ENCODE measurements at places on chromosomes 6 and 20.

DNA sequence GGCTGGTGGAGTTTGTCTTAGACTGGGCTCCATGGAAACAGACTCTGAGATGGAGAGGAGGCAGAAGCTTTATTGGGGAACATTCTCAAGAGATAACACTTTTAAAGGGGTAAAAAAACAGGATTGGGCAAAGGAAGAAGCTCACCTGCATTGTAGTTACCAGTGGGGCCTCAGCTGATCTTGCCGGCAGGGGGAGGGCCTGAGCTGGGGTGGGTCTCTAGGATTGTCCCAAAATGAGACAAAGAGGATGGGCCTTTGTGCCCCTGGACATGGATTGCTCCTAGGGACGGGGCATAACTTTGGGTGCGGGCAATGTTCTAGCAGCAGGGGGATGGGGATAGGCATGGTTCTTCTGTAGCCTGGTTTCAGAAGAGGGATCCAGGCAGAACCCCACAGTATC is 12.5 kb downstream of the SGK2 start:
- no peak for DNase-seq

- DNase-seq, result no peak
Measured at GRCh38 chr6:72132427-72132826, 246.1 kb downstream of the RIMS1 start.

DNA sequence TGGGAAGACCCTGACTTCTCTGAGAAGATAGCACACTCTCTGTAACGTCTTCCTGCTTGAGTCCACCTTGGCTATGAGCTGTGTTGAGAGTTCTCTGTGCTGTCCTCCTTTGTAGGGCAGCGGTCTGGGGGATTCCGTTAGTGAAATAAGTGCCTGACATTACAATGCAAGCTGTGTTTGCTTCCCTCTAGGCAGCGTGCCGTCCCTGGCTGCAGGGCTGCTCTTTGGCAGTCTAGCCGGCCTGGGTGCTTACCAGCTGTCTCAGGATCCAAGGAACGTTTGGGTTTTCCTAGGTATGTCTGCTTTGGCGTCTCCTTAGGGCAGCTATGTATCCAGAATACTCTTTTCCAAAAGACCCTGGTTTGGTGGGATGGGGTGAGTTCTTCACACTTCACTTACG is 2.8 kb downstream of the TMEM14C start:
- DNase-seq, result no peak

- DNase-seq, result no peak
Measured at GRCh38 chr6:62797190-62797589, 414.1 kb upstream of the FKBP1C start.

DNA sequence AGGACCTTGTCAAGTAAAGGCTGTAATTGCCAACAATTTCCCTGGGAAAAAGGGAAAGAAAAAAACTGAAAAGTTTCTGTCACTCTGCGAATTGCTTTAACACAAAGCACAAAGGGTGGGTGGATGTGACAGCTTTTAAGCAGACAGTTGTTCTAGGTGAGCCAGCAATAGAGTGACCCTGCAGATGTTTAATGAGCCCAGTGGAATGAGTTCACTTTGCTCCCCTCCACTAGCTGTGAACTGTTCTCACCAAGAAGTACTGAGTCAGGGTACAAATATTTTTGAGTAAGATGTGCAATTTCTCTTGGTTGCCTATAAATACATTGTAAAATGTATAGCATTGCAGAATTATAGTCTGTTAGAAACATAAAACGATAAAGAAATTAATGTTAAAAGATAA is 26.2 kb upstream of the LRRC1 start:
- DNase-seq, result no peak

- no peak for DNase-seq
Measured at GRCh38 chr6:109373331-109373730, 8.9 kb downstream of the CD164 start.

GRCh38 chr6:103105686-103106085 is 1712.2 kb downstream of the GRIK2 start:
- no peak for DNase-seq

- DNase-seq, result no peak
Measured at GRCh38 chr6:25925876-25926275, 4.6 kb downstream of the SLC17A2 start.

DNA sequence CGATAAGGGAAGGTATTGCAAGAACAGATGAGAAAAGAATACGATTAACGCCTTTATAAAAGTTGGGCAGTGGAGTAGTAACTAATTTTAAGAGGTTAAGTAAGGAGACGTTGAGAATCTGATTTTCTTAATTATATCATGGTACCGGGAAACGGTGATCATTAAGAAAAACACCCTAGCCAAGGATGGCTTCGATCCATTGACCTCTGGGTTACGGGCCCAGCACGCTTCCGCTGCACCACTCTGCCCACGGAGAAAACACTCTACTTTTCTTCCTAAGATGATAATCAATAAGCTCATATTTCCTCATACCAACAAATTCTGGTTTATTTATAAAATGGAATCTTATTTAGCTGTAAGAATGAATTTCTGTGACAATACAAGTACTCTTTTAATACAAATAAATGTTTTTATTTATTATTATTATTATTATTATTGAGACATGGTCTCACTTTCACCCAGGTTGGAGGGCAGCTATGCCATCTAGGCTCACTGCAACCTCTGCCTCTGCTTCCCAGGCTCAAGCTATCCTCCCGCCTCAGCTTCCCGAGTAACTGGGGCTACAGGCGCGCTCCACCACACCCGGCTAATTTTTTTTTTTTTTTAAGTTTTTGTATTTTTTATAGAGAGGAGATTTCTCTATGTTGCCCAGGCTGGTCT is 8.3 kb downstream of the POM121L2 start:
- no peak for DNase-seq

DNA sequence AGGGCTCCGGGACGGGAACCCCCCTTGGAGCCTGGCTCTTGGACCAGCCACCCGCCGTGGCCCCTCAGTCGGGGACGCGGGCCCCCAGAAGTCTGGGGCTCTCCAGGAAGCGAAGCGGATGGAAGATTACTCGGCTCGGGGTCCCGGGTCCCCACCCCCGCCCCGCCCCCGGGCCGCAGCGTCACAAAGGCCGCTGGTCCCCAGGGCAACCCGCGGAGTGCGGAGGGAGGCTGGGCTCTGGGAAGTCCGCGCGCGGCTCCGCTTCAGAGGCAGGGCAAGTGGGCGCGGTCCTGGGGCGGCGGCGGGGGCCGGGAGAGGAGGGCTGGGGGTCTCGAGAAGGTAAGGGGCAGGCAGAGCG is at the start of gene FNDC11:
FNDC11 (plus strand) TSS at position 227 of the 358 bp plus-strand sequence. CDS start 1,505 bp downstream, outside the sequence.
- no peak for DNase-seq

- DNase-seq, result no peak
Measured at GRCh38 chr6:144534180-144534579, 249.0 kb downstream of the UTRN start.

GRCh38 chr20:53129563-53129962 is 157.4 kb downstream of the TSHZ2 start:
- DNase-seq, result no peak

DNA sequence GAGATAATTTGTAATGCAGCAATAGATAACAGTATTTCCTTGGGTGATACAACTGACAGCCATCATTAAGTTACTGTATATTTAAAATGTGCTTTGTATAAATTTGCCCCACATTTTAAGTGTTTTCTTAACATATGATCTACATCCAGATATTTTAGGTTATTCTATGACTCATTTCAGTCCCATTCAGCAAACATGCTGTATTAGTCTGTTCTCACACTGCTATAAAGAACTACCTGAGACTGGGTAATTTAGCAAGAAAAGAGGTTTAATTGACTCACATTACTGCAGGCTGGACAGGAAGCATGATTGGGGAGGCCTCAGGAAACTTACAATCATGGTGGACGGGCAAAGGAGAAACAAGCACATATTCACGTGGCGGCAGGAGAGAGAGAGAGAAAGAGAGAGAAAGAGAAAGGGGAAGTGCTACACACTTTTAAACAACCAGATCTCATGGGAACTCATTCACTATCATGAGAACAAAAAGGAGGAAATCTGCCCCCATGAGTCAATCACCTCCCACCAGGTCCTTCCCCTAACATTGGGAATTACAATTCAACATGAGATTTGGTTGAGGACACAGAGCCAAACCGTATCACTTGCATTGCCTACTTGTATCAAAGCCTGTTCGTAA is 9.6 kb upstream of the CHD6 start:
- no peak for DNase-seq

- DNase-seq, result no peak
Measured at GRCh38 chr6:12450467-12450866, 160.3 kb downstream of the EDN1 start.

DNA sequence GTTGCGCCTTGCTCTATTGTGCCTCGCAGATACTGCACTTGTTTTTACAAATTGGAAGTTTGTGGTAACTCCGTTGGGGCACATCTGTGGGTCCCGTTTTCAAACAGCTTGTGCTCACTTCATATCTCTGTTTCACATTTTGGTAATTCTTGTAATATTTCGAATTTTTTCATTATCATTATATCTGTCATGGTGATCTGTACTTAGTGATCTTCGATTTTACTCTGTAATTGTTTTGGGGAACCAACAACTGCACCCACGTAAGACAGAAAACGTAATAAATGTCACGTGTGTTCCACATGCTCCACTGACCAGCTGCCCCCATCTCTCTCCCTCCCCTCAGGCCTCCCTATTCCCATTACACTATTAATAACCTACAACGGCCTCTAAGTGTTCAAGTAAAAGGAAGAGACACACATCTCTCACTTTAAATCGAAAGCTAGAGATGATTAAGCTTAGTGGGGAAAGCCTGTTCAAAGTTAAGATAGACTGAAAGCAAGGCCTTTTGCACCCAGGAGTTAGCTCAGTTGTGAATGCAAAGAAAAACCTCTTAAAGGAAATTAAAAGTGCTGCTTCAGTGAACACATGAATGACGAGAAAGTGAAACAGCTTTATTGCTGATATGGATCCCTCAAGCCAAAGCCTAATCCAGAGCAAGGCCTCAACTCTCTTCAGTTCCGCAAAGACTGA is 26.9 kb downstream of the TTLL2 start:
- no peak for DNase-seq

GRCh38 chr20:51400051-51400926 is 142.2 kb downstream of the NFATC2 start:
- DNase-seq, result no peak

DNA sequence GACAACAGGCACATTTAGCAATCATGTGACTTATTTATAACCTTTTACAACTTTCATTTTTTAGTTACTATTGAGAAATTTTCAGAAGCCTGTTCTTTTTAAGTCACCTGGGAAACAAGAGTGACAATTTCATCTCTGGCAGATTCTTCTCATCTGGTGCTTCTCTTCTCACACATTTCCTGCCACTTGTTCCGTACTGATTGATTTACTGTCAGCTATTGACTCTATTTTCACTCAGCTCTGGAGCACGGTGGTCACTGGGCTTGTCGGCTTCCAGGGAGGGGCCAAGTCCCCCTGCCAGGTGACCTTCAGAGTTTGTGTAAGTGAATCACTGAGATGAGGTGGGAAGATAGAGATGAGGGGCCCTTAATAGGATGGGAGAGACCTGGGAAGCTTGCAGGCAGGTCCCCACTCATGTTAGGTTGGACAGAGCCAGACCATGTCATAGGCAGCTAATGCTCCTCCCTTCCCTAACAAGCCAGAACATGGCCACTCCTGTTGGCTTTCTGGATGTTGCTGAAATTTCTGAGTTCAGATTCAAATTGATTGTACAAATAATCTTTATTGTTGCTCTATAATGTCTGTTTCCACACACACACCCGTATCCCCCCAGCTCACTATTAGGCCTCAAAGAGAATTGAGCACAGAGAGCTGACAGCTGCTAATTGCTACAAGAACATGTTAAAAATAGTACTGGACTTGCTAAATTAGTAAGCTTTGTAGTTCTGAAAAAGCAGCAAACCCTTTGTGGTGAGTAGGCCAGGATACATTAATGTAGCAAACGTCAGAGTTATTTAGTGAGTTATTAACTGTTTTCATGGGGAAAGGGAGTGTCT is 13.3 kb downstream of the DUSP22 start:
- no peak for DNase-seq

DNA sequence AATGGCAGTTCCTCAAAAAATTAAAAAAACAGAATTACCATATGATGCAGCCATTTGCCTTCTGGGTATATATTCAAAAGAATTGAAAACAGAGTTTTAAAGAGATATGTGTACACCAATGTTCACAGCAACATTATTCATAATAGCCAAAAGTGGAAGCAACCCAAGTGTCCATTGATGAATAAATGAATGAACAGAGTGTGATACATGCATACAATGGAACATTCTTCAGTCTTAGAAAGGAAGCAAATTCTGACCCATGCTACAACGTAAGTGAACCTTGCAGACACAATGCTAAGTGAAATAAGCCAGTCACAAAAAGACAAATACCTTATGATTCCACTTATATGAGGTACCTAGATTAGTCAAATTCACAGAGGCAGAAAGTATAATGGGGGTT is 34.7 kb upstream of the YWHAB start:
- no peak for DNase-seq

DNA sequence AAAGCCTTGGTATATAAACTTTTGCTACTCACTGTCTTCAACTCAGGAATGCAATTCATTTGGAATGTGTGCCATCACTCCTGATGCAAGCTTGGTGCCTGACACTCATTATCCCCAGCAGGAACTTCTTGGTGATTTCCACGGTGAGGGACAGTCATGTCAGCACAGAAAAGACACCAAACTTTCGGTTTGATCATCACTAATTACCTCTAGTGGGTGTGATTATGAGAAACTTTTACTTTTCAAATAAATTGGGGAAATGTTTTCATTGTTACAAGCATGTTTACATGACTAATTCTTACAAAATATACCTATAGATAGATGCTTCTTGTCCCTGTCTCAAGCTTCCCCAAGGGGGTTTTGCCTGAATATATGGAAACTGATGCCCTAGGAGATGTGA is 40.9 kb downstream of the RPP40 start:
- DNase-seq, result no peak

GRCh38 chr20:21270806-21271205 is 32.3 kb upstream of the XRN2 start:
- DNase-seq, result no peak

GRCh38 chr6:43871284-43871683 is 101.3 kb downstream of the VEGFA start:
- no peak for DNase-seq

DNA sequence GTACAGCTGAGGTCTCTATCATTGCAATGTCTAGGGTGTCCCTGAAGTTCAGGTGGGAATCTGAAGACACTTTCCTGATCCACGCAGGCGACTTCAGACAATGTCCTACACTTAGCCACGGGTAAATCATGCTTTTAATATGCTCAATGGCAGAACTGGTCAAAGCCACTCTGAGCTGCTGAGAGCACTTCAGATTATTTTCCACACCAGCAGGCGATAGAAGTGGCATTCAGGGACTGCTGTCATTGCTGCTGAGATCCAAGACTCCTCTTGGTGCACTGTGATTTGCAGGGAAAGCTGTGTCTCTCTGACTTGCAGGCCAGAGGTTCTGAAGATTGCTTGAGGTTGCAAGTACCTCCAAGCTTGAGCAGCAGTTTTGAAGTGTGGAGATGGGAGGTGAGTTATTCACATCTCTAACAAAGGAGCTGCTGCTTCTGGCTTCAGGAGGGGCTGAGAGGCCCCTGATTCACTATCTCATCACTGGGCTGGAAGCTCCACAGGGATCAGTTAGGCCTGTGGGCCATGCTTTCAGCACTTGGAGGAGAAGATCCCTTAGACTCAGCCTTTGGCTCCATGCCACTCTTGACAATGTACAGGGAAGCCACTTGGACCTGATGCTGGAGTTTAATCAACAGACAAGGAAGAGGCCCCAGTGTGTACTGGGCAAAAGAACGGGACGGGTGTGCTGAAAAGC is 2.9 kb upstream of the SSTR4 start:
- DNase-seq, result no peak

- no peak for DNase-seq
Measured at GRCh38 chr6:97703661-97704060, 420.6 kb upstream of the MMS22L start.

Measured in KG1 (cell line).